Breast epithelium (tissue), 4 donors: ENCODE measurements at places on chromosomes 12 and 14. TPM values are rescaled to one million over a fixed set of nuclear protein-coding genes. Genes with fewer than 3 reads are reported as not detected.

Gene PMEL
- total RNA-seq, result 7.4 TPM

Gene CLECL1
- total RNA-seq, result 0.80 TPM

Gene AICDA
- total RNA-seq, result not detected

- no peak for DNase-seq
Observed at GRCh38 chr12:92722897-92723296, 20.1 kb downstream of the PLEKHG7 start.

DNA sequence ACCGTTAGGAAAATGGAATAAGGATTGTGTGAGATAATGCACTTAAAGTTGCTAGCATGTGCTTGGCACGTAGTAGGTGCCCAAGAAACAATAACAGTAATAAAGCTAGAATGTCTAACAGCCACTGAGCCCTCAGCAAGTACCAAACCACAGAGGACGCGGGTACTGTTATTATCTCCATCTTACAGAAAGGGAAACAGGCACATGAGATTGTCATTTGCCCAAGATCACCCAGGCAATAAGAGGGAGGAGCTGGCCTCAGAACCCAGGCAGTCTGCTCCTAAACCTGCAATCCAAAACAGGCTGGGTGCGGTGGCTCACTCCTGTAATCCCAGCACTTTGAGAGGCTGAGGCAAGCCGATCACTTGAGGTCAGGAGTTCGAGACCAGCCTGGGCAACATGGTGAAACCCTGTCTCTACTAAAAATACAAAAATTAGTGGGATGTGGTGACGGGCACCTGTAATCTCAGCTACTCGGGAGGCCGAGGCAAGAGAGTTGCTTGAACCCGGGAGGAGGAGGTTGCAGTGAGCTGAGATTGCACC, 5.1 kb upstream of the SDS start:
- no peak for DNase-seq

- no peak for DNase-seq
Observed at GRCh38 chr12:89392391-89392790, 40.1 kb upstream of the DUSP6 start.
